ENCODE measurements at places on chromosomes 12 and 14. TPM values are rescaled to one million over a fixed set of nuclear protein-coding genes. Genes with fewer than 3 reads are reported as not detected.

AJUBA gene
- 211 TPM for total RNA-seq

DNA sequence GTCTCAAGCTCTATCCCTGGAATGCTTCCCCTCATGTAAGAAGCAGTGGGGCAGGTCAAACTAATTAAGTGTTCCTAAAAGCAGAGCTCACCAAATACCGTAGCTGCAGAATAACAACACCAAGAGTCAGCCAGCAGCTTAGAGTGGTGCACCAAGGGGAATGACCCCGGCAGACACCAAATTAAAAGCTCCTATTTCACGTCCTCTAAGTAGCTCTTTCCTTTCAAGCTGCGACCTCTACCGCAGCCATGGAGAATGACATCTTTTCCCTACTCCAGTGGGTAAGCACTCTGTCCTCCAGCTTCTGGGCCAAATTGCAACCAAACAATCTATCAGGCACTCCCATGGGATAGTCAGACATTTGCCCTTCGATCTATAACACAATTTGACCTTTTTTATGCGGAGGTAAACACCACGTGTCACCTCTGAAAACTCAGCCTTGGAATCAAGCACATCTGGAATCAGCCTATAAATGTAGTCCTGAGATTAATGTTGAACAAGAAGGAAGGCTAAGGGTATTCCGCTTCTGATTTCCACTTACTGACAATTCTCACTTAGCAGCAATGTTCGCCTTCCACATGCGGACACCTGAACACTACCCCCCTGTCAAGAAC lies 67.6 kb upstream of the CDKN3 start:
- H3K27ac ChIP-seq: no peak overlapping the region
- H3K27me3 ChIP-seq: no peaks in the 10 kb centered on the region
- H3K36me3 ChIP-seq: no peaks in the 10 kb centered on the region

DNA sequence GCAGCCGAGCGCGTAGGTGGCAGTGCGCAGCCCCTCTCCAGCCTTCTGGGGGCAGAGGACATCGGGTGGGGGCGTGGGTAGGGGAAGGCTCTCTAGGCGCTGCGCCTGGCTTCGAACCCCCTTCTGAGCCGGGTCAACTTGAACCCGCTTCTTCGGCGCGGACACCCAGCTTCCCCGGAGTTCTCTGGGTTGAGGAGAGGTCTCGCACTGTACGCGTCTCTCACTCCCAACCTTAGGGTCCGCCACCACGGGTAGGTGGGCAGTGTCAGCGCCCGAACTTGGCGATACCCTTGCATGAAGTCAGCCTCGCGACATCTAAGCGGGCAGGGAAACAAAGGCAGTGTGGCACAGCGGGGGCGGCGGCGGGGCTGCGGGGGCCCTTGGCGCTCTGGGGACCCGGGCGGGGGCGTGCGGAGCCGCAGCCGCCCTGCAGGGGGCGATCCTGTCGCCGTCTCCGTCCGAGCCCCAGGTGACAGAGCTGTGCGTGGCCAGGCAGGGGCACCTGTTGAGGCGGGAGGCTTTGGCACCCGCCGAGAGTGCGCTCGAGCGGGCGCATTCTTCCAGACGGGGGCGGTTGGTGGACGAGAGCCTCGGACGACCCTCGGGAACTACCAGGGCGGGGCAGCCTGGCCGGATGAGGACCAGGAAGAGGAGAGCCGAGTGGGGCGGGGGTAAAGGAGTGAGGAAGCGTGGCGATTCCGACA lies 1.1 kb downstream of the GALNT16 start:
- H3K27ac ChIP-seq: peak overlapping the region; percentile 13
- no peaks in the 10 kb centered on the region for H3K36me3 ChIP-seq
- peak overlapping the region; percentile 81 for H3K4me3 ChIP-seq
- peaks cover 8% of the 10 kb centered on the region for H3K4me1 ChIP-seq
- no peaks in the 10 kb centered on the region for H3K27me3 ChIP-seq

RD3L gene
- total RNA-seq: not detected

- DNase-seq: no peak
- no peak overlapping the region for H3K4me3 ChIP-seq
- H3K27me3 ChIP-seq: no peaks in the 10 kb centered on the region
- peak overlapping the region; percentile 1 for H3K27ac ChIP-seq
- no peaks in the 10 kb centered on the region for H3K4me1 ChIP-seq
These were observed 50.1 kb downstream of the CCDC88C start for GRCh38 chr14:91367173-91368171.

DNA sequence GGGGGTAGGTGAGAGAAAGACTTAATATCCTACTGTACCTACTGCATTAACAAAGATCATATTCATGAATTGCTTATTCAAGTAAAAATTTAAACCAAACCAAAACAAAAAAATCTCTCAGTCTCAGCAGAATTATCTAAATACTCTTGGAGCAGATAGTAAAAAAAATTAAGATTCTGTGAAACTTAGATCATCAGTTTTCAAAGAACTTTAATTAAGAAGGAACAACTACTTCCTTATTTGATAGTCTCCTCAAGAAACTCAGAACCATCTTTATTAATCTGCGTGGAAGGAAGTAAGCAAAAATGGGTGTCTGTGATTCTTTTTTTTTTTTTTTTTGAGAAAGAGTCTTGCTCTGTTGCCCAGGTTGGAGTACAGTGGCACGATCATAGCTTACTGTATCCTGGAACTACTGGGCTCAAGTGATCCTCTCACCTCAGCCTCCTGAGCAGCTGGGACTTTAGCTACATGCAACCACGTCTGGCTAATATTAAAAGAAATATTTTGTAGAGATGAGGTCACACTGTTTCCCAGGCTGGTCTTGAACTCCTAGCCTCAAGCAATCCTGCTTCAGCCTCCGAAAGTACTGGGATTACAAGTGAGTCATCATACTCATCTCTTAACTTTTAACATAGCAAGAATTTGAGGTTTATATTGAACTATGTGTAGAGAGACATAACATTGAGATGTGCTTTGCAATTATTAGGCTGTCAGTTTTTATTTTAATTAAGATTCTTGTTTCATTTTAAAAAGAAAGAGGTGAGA lies 37.4 kb downstream of the GAS2L3 start:
- DNase-seq: no peak
- H3K36me3 ChIP-seq: no peaks in the 10 kb centered on the region
- H3K4me3 ChIP-seq: no peak overlapping the region
- no peaks in the 10 kb centered on the region for H3K4me1 ChIP-seq
- H3K27me3 ChIP-seq: no peaks in the 10 kb centered on the region

DNA sequence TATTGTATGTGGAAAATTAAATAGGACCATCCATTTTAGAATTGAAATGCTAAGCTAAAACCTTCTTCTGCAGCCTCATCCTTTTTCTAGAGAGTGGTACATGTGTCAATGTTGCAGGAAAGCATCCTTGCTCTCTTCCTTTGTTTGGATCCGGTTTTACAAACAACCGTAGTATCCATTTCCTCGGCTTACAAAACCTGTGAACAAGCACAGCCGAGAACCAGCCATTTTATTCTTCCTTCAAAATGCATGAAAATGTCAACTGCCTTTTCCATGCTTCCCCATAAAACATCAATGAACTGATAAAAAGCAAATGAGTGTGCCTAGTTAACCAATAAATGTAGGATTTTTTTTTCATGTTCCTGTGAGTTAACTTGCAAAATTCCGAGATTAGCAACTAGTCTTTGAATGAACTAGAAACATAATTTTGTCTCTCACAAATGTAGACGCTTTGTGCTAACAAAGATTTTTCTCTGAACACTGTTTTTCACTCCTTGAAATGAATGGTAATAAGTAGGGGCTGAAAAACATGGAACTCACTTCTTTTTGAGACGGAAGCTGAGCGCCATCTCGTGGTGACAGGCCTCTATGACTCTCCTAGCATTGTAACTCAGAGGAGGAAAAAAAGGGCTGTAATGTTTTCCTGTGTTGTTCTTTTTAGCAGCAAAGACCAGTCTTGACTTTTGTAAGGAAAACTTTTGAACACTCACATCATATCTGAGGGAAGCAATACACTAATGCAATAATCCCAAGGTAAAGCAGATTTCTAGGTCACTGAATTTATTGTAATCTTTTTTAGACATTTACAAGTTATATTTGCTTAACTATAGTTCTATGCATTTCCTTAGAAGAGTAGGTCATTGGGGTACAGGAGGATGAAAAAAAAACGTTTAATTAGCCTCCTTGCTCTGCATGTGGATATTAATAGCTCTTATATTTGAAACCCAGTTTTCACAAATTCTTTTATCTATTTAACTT lies 157.4 kb upstream of the FOXG1 start:
- H3K4me1 ChIP-seq: no peaks in the 10 kb centered on the region
- H3K36me3 ChIP-seq: no peaks in the 10 kb centered on the region

All from Caco-2 (cell line).